Urothelium cell line (cell line): ENCODE measurements at places on chromosomes 12 and 14.

DNA sequence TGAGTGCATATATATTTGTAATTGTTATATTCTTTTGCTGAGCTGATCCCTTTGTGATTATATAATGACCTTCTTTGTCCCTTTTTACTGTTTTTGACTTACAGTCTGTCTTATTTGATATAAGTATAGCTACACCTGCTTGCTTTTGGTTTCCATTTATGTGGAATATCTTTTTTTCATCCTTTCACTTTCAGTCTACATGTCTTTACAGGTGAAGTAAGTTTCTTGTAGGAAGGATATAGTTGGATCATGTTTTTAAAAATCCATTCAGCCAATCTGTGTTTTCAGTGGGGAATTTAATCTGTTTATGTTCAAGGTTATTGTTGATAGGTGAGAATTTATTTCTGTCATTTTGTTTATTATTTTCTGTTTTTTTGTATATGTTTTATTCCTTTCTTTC lies 12.1 kb downstream of the GZMH start:
- no peak for DNase-seq

DNA sequence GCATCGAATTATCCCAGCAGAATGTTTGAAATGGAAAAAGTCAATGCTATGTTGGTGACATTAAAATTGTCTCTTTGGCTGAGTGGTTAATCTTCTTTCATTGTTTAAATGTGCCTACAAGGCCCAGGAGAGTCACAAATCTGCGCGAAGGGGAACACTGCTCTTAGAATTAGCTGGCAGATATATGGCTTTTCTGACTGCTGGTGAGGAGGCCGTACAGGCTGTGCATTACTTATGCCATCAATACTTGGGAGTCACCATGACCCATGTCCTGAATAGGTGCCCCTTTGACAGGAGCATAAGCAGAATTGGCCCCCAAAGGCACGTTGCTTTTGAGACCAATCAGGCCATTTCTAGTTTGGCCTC lies 521.5 kb downstream of the FUT8 start:
- no peak for DNase-seq

DNA sequence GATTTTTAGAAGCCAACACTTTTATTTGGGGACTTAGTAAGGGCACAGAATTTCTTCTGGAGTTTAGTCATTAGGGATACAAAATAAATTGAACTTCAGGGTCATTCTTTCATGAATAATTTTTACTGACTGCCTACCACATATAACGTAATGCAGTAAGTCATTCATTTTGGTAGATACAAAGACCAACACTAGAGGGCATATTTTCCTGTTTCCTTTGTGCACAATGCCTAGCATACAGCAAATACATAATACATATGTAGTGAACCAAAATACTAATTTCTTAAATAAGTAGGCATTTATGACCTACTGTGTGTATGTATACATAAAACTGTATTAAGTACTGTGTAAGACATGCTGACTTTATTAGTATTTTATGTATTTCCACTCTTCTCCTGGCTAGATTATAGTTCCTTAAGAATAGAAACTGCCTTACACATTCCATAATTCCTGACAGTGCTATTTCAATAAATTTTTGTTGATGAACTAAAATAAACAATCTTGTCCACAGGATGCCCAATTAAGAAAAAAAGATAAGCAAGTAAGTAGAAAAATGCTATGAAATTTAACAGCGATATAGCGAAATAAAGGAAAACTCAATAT lies 47.9 kb downstream of the PPP1R12A start:
- DNase-seq: peak; percentile 2

- DNase-seq: no peak
Measured at GRCh38 chr14:92638904-92639303, 109.5 kb downstream of the LGMN start.

GRCh38 chr12:132286912-132287311 lies 42.5 kb downstream of the GALNT9 start:
- DNase-seq: peak; percentile 77

DNA sequence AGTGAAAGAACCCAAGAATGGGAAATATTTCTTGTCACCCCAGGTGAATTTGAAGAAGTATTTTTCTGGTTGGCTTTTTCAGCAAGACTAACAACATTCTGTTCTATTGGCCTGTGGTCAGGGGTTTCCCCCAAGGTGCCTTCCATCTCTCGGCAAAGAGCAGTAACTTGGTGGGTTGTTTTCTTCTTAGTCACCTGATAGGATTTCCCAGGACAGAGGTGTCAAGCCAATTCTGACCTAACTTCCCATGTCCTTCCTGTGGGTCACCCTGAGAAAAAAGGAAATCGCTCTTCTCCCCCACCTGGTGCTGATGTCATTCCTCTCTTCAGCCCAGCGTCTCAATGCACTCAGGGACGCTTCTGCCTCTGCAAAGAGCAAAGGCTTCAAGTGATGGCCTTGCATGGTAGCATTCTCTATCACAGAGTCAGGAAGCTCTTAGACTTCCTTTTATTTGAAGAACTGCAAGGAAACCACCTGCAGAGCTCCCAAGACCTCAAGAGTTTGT lies 16.1 kb upstream of the IFNG start:
- no peak for DNase-seq

GRCh38 chr12:121974026-121974985 lies 47.4 kb upstream of the BCL7A start:
- DNase-seq: no peak

DNA sequence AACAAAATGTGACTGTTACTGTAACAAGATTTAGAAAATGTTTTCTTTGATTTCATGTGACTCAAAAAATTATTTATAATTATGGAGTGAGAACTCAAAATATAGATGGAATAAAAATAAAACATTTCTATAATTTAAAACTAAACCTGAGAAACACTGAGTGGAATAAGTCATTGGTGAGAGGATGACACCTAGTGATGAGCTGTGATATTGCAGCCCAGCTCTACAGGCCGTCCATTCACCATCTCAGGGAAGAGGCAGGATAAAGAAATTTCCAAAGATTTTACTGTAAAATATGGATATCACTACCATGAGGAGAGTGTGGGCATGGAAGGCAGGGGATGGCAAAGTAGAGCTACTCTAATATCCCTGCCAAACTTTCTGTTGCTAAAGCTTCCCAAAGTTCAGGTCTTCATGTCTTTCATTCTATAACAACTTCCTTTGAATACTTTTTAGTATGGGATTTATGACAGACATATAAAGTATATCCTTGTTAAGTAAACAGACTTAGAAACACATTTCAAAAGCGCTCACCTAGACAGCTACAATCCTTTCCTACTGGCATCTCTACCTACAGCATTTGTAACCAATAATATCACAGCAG lies 308.0 kb downstream of the ITPR2 start:
- peak; percentile 16 for DNase-seq

DNA sequence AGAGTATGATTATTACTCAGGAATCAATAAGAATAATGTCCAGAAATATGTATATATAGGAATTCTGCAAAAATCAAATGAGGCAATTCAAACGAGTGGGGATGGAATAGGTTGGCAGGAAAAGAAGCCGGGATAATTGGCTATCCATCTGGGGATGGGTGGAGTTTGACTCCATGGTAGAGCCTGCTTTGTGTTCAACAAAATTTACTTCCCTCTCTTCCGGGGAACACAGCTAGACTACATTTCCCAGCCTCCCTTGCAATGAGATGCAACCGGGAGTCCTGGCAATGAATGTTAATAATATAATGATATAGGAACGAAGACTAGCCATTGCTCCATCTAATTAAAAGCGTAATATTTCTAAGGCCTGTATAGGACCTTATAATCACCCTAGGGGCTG lies 146.6 kb downstream of the EFCAB11 start:
- DNase-seq: no peak

DNA sequence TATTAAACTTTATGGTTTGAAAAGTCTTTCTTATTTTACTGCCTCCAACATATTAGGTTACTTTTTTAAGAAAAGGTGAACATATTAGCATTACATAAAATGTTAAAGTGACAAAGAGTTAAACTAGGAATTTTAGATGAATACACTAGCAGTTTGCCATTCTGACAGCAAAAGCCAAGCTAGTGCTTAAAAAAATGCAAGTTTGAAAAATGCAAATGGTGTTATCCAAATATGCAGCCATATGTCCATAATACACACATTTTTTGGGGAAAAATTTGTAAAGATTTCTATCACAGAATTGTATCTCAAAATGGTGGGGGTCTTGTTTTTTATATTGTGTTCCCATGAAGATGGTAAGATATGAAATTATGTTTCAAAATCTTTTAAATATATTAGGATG lies 466.1 kb downstream of the FOXG1 start:
- no peak for DNase-seq

DNA sequence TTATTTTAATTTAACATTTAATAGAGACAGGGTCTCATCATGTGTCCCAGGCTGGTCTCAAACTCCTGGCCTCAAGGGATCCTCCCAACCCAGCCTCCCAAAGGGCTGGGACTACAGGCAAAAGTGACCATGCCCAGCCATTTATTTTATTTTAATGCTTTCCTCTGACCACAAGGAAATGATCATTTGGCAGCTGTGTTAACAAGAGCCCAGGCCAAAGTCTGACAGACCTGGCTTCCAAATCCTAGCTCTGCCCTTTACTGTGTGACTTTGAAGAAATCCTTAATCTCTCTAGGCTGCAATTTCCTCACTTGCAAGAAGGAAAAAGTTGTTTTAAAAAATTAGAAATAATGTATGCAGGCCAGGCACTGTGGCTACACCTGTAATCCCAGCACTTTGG lies 16.7 kb upstream of the GCH1 start:
- no peak for DNase-seq

- no peak for DNase-seq
Measured at GRCh38 chr14:103213331-103213730, 90.1 kb downstream of the TNFAIP2 start.

GRCh38 chr14:54646626-54647025 lies 79.7 kb downstream of the SAMD4A start:
- DNase-seq: no peak

DNA sequence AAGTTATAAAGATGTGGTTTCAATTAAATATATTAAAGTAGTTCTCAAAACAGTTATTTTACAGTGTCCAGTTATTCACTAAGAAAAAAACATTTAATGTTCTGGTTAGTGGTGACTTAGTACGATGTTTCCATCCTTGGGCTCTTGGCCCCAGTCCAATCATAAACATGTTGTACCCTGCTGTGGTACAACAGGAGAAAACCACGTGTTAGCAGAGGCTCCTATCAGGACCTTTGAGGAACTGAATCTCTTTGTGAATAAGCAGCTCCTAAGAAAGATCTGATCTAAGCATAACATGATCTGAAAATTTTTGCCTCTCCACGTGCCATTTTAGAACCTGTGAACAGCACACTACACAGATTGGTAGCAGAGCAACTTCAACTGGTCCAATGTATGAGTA lies 234.0 kb downstream of the SYT1 start:
- no peak for DNase-seq

GRCh38 chr12:22443379-22444316 lies 100.7 kb downstream of the C2CD5 start:
- peak; percentile 62 for DNase-seq

DNA sequence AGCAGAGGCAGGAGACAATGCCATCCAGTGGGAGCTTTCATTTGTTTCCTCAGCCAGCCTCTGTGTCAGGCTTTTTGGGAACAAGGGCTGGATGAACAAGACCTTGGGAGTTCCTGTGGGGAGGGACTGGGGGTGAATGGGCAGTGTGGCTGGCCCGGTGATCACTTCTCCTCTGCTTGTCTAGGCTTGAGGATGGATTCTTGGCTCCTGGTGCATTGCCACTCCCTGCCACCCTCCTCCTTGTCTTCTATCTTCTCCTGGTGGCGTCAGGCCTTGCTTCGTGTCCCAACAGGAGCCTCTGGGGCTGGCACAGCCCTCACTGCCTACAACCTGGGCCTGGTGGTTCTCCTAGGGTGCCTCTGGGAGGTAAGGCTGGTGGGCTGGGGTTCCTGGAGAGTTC lies 25.0 kb upstream of the KCNA5 start:
- DNase-seq: no peak

- DNase-seq: no peak
Measured at GRCh38 chr14:20409226-20409625, 4.1 kb downstream of the TEP1 start.

- DNase-seq: peak; percentile 21
Measured at GRCh38 chr12:109702111-109702841, 11.3 kb upstream of the FAM222A start.

GRCh38 chr12:122190842-122191668 lies 8.1 kb downstream of the LRRC43 start:
- DNase-seq: peak; percentile 72

DNA sequence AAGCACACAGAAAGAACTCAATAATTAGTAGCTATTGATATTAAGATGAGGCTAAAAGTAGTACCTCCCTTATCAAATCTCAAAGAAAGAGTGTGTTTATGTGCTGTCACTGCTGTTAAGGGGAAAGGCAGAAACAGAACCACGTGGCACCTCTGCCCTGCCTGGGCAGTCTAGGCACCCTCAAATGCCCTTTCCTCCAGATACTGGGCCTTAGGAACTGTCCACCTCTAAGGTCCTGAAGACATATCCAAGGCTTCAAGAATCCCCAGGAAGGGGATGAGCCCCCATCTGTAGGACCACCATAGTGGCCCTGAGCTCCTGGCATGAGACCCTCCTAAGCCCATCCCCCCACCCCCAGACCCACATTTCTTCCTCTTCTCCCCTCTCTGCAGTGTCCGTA lies 29.1 kb downstream of the NGB start:
- DNase-seq: no peak

DNA sequence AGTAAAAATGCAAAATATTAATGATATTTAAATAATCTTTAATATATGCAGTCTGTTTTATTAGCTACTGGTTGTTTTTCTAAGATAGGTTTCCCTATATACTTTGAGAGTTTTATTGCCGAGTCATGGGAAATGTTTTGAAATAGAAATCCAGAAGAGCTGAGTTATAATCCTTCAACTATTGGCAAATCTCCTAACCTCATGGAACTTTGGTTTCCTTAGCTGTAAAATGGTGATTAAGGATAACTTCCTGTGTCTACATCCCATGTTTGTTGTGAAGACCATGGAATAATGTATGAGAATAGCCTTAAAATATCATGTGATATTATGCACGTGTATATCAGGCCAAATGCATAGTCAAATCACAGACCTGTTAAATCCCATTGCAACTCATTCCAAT lies 51.0 kb downstream of the UNC79 start:
- no peak for DNase-seq

DNA sequence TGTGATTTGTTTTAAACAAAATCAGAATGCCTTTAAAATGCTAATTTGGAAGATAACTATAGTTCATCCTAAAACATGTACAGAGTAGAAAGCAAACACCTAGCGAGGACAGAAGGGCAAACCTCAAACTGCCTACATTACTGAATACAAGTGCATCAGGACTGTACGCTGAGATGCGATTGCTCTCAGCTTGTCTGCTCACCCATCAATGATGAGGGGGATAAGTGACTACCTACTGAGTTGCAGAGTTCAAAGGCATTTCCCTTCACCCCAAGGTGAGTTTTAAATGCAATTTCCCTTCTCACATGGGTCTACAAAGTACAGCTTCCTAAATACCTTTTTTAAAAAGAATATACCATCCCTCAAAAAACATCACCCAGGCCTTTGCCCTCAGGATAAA lies 52.9 kb downstream of the PHLDA1 start:
- no peak for DNase-seq

- DNase-seq: peak; percentile 72
Measured at GRCh38 chr14:72256055-72256454, 323.8 kb downstream of the RGS6 start.
